ENCODE measurements at places on chromosomes 16 and 17. TPM values are rescaled to one million over a fixed set of nuclear protein-coding genes. Genes with fewer than 3 reads are reported as not detected.

HOXB5 gene
- total RNA-seq, result 0.56 TPM

DNA sequence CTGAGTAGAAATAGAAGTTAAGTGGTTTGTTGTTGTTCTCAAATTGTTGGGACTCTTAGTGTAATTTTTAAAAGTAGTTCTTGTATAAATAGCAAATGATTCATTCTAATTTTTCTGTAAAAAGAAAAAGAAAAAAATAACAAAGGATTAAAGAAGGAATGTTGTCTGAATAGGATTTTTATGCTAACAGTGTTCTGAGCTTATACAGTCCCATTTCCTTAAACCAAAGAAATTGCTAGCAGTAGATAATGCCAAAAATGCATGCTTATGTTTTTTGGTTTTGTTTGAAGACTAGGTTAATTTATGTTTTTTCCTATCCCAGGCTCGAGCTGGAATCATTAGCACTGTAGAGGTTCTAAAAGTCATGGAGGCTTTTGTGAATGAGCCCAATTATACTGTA is 44.7 kb upstream of the KPNB1 start:
- no peak for DNase-seq

GRCh38 chr16:88478889-88479792 is 26.1 kb downstream of the ZFPM1 start:
- no peak for DNase-seq

DNA sequence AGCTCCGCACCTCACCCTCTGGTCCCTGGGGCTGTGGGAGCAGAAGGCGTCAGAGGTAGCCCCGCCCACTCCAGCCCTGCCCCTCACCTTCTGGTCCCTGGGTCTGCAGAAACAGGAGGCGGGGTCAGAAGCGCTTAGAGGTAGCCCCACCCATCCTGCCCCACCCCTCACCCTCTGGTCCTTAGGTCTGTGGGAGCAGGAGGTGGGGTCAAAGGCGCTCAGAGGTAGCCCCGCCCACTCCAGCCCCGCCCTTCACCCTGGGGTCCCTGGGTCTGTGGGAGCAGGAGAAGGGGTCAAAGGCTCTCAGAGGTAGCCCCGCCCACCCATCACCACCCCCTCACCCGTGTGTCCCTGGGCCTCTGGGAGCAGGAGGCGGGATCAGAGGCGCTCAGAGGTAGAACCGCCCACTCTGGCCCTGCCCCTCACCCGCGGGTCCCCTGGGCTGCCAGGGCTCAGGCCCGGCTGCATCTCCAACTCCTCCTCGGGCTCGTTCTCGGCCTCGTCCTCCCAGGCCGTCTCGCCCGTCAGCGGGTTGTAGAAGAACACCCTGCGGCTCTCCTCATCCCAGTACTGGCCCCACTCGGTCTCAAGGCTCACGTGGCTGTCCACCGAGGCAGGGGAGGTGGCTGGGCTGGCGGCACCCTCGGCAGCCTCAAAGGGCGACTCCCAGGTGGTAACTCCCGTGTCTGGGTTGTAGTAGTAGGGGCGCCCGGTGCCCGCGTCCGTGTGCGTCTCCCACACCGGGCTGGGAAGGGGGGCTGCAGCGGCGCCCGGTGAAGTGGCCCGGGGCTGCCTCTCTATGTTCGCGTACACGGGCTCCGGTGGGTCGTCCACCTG is 27.2 kb downstream of the ARHGAP27 start:
- DNase-seq, result peak; percentile 71

DNA sequence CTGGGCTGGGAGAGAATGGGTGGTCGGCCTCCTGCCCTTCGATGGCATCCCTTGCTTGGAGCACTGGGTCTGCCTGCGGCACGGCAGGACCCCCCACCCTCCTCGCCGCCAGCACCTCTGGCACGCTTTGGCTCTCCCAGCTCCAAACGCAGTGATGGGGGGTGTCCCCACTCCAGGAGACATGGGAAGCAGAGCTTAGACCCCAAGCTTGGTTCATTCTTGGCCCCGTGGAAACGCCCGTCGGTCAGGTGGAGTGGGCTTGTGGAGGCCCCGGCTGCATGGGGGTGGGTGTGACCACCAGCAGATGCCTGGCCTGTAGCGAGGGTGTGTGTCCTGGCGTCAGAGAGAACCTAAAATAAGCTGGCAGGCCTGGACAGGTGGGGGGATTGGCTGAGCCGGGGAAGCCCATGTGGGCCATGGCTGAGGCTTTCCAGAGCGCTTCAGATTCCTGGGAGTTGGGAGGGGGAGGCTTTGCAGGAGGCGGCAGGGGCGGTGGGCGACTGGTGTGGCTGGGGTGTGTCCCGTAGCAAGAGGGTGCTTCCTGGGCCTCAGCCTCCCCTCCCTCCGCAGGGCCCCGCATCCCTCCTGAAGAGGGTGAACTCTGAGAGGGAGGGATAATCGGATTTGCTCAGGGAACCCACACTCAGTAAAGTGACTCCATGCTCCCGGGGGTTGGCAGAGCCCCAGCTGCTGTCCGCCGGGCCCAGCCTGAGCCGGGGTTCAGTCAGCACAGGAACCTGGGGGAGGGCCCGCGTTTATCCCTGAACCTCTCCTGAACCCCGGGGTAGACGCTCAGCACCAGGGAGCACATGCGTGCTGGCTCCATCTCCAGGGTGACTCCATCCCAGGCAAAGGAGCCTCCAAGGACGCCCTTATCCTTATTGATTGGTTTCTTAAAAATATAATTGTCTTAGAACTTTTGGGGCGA is 3.4 kb downstream of the CACNA1H start:
- DNase-seq, result no peak

- no peak for DNase-seq
These were observed 24.6 kb upstream of the LRRC75A start for GRCh38 chr17:16516594-16517051.
